ENCODE measurements at places on chromosomes 13 and 19.

GRCh38 chr13:107811233-107812013 lies 403.9 kb downstream of the LIG4 start:
- no peak for DNase-seq

- DNase-seq, result no peak
Observed at GRCh38 chr19:42121036-42121621, 11.1 kb downstream of the POU2F2 start.

GRCh38 chr13:87923753-87924152 lies 252.6 kb downstream of the SLITRK5 start:
- no peak for DNase-seq

GRCh38 chr13:110138700-110139036 lies 168.3 kb downstream of the COL4A1 start:
- no peak for DNase-seq

Measured in tibial artery (tissue), 4 donors.